ENCODE measurements at places on chromosomes 4 and X.

- DNase-seq = peak; percentile 54
Observed at GRCh38 chr4:173489514-173489913, 40.5 kb downstream of the HAND2 start.

DNA sequence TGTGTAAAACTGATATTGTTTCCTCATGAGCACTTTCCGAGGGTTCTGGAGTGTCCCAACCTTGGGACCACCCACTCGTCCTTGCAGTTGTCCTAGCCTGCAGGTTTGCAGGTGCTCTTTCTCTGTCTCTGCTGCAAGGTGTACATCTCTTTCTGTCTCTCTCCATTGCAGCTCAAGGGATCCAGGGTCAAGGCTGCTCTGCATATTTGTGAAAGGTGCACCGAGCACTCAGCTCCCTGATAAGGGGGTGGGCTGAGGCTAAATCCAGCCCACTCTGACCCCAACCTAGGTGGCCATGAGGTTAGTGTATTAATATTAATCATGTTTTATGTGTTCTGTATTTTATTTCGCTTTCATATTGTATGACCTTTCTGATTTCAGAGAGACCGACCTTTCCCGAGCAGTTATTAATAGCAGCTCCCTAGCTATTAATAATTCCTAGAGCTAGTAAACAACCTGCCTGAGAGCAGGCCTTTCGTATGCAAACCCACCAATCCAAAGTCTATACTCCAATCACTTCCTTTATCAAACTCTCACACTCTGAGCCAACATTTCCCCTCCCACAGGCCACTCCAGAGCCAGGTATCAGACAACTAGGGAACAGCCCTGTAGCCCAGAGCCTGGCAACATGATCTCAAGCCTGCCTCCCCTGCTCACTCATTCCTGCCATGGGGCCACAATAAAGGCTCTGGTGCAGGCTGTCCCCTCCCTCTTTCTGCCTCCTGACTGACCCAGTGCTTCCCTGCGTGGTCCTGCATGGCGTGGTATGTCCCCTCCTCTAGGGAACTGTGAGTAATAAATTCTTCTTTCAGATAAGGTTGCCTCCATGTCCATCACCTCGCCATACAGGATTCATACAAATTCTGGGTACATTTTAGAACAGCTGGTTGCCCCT lies 73.9 kb downstream of the SLC2A9 start:
- no peak for DNase-seq

- DNase-seq = no peak
Observed at GRCh38 chr4:160265836-160266235, 1163.0 kb downstream of the RAPGEF2 start.

DNA sequence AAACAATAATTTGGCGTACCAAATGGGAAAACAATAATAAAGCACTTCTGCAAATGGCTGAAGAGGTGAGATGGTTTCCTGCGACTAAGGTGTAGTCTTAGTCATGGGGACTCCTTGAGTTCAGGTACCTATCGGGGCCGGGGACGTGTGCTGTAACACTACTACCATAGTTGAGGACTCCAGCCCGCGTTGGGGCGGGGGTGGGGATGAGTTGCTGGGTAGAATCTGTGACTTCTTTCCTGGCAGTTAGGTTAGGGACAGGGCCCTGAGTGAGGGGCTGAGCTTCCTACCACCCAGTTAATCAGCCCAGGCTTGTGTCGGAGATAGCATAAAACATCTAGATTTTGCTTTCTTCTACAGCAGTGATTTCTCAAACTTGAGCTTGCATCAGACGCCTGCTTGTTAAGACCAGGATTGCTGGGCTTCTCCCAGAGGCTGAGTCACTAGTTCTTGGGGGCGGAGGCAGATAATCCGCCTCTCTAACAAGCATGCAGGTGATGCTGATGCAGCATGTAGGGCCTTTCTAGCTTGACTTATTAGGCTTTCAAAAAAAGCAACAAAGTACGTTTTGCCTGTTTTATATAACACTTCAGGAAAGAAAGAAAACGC lies 30.2 kb downstream of the RBBP7 start:
- peak; percentile 4 for DNase-seq

- no peak for DNase-seq
Observed at GRCh38 chr4:105240037-105240436, 93.4 kb downstream of the TET2 start.

DNA sequence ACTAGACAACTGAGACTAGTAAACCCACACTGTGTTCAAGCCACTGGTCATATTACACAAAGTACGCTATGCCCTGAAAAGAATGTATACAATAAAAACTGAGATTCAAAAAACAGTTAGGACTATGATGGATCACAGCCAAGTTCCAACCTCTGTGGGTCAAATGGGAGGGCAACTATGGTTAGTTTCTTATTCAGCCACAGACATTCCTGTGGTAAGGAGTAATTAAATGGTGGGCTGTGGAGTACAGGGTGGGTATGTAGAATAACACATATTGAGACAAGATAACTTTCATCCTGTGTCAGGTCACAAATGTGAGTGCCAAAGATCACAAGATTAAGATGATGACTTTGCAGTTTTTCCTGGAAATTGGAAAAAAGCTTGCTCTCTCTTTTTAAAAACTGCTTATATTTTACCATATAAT lies 167.2 kb downstream of the NPNT start:
- peak; percentile 81 for DNase-seq

GRCh38 chr4:86261636-86262035 lies 98.2 kb downstream of the MAPK10 start:
- DNase-seq = no peak

GRCh38 chr4:76699751-76700310 lies 198.1 kb downstream of the SOWAHB start:
- DNase-seq = no peak

DNA sequence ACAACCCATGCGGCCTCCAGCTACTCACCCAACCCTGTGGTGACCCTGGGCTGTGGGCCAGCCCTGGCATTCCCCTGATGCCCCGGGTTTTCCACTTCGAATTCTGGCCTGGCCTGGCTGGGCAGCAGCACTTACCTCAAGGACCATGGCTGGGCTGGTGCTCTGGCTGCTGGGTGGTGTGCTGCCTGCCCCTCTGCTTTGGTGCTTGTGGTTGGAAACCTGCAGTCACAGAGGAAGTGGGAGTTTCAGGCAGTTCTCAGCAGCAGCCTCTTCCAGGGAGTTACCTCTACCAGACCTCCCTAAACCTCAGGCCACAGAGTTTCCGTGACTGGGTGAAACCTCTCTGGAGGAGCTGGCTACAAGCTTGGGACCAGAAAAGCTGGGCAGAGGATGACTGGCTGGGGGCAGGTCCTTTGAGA lies at the start of gene CXCR3:
Gene CXCR3, minus strand, starts transcription at position 209 of the 419 bp plus-strand sequence. Its CDS starts 62 bp downstream, at position 147.
- DNase-seq = no peak

- no peak for DNase-seq
Observed at GRCh38 chrX:119240356-119240755, 4.3 kb downstream of the PGRMC1 start.

DNA sequence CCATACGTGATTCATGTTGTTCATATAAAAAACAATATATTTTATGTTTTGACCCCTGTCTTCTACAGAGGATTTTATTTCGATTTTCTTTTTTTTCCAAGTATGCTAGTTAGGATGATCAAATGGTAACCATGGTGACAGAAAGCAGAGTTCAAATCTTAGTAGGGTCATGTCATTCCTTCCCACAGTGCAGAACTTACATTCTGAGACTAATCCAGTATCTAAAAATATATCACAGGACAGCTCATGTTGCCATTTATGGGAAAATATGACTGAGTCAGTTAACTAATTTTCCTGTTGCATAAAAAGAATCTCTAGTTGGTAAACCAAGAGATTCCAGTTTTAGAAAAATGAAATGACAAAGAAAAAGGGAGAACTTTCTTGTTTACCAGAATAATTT lies 209.5 kb downstream of the PARM1 start:
- DNase-seq = no peak

Measured in kidney glomerular epithelial cell (primary cell).